Esophagus muscularis mucosa (tissue), 4 donors: ENCODE measurements at places on chromosomes 3 and 15.

DNA sequence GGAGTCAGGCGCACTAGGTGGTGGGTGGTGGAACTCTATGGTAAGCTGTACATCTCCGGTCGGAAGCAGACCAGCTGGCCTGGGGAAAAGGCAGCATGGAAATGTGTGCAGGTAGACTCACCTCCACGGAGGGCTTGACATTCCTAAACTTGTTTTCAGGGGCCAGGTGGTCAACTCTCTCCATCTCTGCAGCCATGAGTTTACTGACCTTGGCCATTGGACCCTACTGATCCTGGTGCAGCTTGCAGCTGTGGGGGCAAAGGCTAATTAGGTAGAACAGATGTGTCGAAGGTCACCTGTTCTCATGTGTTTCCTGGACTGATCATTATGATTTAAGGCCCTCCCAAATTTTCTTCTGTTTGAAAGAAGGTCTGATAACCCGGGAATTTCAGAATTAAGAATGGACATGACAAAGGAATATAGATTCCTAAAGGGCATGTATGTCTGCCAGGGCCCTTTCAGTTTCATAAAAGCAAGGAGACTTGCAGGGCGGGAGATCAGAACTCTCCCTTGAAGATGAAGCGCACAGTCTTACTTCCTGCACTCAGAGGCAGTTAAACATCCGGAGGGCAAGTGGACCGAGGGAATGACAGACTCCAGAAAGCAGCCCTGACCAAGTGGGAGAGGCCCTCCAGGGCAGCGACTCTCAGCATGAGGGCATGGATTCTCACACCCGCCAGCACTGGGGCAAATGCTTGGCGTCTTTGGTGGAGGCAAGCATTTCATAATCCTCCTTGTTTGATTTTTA lies 56.1 kb upstream of the CMTM7 start:
- no peak for DNase-seq

- DNase-seq, result no peak
Observed at GRCh38 chr3:172844428-172844827, 93.9 kb downstream of the ECT2 start.

GRCh38 chr3:194271460-194272035 lies 79.6 kb downstream of the CPN2 start:
- DNase-seq, result no peak

DNA sequence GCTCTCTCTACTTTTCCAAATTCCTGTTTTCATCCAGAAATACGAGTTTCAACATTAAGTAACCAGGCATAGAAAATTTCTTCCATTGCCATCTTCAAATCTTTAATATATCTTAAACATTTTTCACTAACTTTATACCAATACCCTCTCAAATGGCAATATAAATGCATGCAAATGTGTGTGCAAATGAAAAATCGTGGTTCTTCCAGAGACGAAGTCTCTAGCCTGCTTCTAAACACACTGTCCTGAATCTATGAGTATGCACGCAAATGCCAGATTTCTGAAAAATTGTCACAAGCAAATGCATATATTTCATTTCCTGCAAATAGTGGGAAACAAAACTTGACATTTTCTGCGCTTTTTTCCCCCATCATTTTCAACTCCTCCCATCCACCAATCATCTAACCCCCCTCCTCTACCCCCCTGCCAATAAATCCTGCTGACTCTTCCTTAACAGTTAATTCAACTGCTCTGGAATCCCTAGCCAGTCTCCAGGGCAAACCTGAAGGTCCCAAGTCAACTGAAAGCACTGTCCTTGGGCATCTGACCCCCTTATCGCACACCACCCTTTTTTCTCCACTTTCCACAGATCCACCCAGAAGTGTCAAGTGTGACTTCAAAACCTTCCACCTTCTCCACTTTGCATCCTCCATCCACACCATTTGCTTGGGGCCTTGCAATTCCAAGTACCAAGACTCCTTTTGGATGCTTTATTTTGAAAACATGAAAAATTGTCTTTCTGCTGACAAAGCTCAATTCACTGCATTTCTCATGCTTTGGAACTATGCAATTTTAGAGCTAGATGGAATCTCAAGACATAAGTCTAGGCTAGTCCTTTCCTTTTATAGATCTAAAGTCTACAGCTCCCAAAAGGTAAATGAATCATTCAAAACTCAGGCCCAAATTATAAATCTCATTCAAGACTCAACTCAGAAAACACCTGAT lies 144.7 kb downstream of the OSBPL10 start:
- peak; percentile 31 for DNase-seq
